Neural crest cell (in vitro differentiated cells): ENCODE measurements at places on chromosomes 7 and 10. TPM values are rescaled to one million over a fixed set of nuclear protein-coding genes. Genes with fewer than 3 reads are reported as not detected.

Gene TMEM26
- 0.05 and 0.23 TPM in 2 replicates for total RNA-seq

GRCh38 chr10:43667317-43667731 lies 18.6 kb upstream of the ZNF32 start:
- H3K27ac ChIP-seq, result no peak overlapping the region
- no peaks in the 10 kb centered on the region for H3K36me3 ChIP-seq
- H3K4me3 ChIP-seq, result no peak overlapping the region
- peaks cover 7% of the 10 kb centered on the region for H3K27me3 ChIP-seq

GRCh38 chr7:2970307-2970664 lies 73.4 kb downstream of the CARD11 start:
- no peaks in the 10 kb centered on the region for H3K4me1 ChIP-seq
- no peak overlapping the region for H3K27ac ChIP-seq
- DNase-seq, result no peak
- H3K4me3 ChIP-seq, result no peak overlapping the region
- no peaks in the 10 kb centered on the region for H3K27me3 ChIP-seq

DNA sequence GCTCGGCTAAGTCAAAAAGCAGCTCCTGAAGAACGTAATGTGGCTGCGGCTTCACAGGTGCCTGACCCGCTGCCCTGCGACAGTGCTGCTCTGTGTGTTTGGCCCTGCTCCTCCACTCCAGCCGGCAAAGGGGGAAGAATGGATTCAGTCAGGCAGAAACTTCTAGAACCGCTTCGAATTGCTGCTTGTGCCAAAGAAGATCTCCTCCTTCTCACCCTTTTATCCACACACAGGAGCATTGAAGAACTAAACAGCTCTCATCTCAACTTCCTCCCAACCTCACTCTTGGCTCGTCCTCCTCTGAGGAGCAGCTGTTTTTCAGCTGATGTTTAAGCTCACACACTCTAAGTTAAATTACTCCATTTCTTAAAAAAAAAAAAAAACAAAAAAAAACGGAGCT lies 651.4 kb downstream of the INHBA start:
- no peak for DNase-seq
- no peaks in the 10 kb centered on the region for H3K27me3 ChIP-seq
- H3K4me3 ChIP-seq, result no peak overlapping the region
- peaks cover 41% of the 10 kb centered on the region for H3K4me1 ChIP-seq
- H3K36me3 ChIP-seq, result no peaks in the 10 kb centered on the region

Gene OR2A7
- total RNA-seq, result 0.33 and 0.41 TPM in 2 replicates

DNA sequence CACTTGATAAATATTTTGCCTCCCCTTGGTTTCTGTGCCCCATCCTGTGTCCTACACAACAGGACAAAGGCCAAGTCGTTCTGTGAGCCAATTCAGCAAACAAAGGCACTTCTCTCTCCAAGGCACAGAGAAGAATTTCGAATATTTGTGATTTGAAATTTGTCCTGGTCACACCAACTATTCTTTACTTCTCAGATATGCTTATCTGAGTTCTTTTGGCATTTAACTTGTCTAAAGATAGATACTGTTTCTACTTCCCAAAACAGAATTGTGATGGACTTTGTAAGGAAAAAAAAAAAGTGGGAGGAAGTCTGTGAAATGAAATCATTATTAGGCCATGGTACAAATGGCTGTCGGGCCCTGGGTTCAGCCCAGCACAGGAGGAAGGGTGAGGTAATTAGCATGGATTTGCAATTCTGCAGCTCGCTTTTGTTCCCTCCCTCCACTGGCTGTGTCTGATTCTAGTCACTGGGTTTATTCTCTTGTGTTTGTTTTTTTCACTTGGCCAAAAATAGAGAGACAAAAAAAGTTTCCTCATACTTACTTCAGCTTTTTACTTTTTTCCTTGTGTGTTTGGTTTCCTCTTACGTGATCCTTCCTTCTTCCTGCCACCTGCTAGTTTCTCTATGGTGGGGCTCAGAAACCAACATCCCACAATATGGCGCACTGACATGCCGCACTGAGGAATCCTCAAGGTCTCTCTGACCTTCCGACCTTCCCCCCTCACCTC lies 108.2 kb upstream of the MKLN1 start:
- peak overlapping the region; percentile 13 for H3K27ac ChIP-seq
- H3K4me1 ChIP-seq, result peaks cover 30% of the 10 kb centered on the region
- H3K27me3 ChIP-seq, result no peaks in the 10 kb centered on the region
- H3K36me3 ChIP-seq, result no peaks in the 10 kb centered on the region
- DNase-seq, result no peak

DNA sequence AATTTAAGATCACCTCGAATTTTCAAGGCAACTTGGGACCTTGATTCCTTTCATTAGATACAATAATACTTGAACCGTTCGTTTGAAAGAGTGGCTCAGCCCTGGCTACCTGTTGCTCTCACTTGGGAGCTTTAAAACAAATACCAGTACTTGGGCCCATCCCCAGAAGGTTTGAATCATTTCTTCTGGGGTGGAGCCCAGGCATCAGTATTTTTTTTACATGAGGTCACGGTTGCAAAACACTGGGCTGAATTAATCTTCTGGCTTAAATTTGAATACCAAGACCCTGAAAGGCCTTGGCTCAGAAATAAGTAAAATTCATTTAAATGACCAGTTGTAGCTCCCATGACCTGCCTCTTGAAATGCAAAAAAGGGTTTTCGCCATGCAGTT lies 214.9 kb downstream of the CREB5 start:
- no peaks in the 10 kb centered on the region for H3K4me1 ChIP-seq
- H3K36me3 ChIP-seq, result no peaks in the 10 kb centered on the region
- DNase-seq, result no peak
- H3K4me3 ChIP-seq, result no peak overlapping the region
- H3K27ac ChIP-seq, result no peak overlapping the region
- no peaks in the 10 kb centered on the region for H3K27me3 ChIP-seq

Gene CDC14C
- not detected in 2 replicates for total RNA-seq

Gene MKI67
- total RNA-seq, result 140 and 160 TPM in 2 replicates

GRCh38 chr10:127984945-127985344 lies 78.0 kb downstream of the PTPRE start:
- H3K4me3 ChIP-seq, result no peak overlapping the region
- no peak overlapping the region for H3K27ac ChIP-seq
- H3K27me3 ChIP-seq, result no peaks in the 10 kb centered on the region
- DNase-seq, result no peak

GRCh38 chr7:1503390-1503789 lies 799 bp downstream of the INTS1 start:
- H3K4me1 ChIP-seq, result peaks cover 18% of the 10 kb centered on the region
- H3K36me3 ChIP-seq, result no peaks in the 10 kb centered on the region
- H3K27ac ChIP-seq, result no peak overlapping the region
- DNase-seq, result no peak
- no peaks in the 10 kb centered on the region for H3K27me3 ChIP-seq

Gene LIPN
- not detected in 2 replicates for total RNA-seq

Gene ACSL5
- not detected in 2 replicates for total RNA-seq
